ENCODE measurements at places on chromosomes 12 and 14.

GRCh38 chr14:35499180-35499579, 34.8 kb upstream of the INSM2 start:
- DNase-seq: no peak

- DNase-seq: peak; percentile 41
These were observed 10.8 kb downstream of the SUOX start for GRCh38 chr12:56007564-56008559.

- no peak for DNase-seq
These were observed 1.6 kb downstream of the ANHX start for GRCh38 chr12:133233993-133234564.

DNA sequence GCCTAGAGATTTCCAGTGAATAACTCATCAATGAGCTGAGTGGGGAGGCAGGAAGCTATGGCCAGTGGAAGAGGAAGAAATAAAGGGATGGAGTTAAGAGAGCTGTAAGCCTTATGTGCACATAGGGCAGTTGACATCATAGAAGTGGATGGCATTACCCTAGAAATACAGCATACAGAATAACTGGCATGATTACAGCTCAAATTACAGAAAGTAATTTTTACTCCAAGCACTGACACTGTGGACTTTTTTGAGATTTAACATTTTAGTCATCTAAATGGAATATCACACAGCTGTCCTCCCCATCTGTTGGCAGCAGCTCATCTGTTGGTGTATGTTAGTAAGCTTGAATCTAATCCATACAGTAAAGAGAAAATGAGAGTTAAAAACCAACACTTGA, 5.4 kb upstream of the IPO8 start:
- DNase-seq: no peak

DNA sequence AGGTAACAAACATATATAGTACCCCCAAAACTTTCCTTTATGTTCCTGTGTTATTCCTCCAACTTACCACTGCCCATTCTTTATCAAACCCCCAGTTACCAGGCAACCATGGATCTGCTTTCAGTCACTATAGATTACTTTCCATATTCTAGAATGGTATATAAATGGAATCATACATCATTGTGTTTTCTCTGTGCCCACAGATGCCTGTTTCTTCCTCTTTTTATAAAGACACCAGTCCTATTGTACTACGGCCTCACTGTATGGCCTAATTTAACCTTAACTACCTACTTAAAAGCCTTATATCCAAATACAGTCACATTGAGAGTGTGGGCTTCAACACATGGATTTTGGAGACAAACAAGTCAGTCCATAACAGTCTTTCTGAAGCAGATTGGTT, 2.6 kb downstream of the TAS2R14 start:
- DNase-seq: no peak

DNA sequence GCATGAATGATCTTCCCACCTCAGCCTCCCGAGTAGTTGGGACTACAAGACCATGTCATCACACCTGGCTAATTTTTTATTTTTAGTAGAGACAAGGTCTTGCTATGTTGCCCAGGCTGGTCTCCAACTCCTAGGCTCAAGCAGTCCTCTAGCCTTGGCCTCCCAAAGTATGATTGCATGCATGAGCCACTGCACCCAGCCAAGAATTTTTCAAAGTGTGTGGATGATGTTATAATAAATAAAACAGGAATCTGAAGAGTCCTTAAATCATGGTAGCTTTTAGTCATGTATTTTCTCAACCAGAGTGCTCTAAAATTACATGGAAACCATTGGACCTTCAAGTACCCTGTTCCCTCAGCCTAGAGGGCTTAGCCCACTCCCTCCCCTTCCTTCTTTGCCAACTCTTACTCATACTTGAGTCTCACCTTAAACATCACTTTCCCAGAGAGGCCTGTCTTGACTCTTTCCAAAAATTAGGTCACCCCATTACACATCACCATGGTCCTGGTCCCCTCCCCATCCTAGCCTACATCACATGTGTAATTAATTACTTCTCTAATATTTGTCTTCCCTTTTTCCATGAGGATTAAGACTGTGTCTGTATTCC, 52.2 kb upstream of the BICDL1 start:
- DNase-seq: no peak

DNA sequence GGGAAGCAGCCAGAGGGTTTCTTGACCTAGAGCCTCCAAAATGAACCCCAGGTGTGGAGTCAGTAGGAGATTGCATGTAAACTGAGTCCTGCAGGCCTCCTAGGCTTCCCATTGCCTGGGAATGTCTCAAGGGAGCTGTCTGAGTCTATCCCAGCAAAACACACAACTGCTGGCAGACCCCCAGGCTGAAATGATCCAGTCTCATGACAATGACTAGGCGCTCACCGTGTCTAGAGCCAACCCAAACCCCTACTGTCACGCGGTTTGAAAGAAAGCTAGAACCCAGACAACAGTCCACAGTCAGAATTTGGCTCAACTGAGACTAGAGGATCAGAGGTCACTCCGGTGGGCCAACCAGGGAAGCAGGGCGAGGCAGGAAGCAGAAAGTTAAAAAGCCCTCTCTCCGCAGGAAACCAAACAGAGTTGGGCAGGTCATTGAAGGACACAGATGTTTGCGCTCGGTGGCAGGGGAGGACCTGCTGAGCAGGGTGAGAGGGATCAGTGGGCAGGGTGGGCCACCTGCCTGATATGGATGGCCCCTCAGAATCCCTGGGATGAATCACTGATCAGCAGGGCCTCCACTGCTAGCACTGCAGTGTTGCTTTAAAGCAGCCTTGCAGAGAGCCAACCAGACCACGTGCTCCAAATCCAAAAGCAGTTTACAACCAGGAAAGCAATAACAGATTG, 23.8 kb downstream of the ACTN1 start:
- no peak for DNase-seq

- no peak for DNase-seq
These were observed 13.0 kb downstream of the KRT7 start for GRCh38 chr12:52245962-52246569.

- no peak for DNase-seq
These were observed 55.8 kb downstream of the DAD1 start for GRCh38 chr14:22533057-22533704.

GRCh38 chr14:99361596-99362215, 89.7 kb upstream of the BCL11B start:
- DNase-seq: no peak

DNA sequence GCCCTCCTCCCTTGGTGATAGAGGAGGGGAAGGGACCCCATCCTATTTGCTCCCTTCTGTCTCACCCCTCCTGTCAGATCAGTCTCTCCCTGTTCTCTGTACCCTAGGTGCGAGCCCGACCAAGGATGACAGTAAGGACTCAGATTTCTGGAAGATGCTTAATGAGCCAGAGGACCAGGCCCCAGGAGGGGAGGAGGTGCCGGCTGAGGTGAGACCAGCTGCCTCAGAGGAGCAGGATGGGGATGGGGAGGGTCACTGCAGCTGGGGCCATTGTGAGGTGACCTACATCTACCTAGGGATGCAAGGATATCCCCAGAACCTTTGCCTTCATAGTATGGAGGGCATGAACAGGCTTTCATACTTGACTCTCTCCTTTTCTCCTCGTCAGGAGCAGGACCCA, 22.2 kb downstream of the AGAP2 start:
- no peak for DNase-seq

- no peak for DNase-seq
These were observed 11.8 kb upstream of the NUAK1 start for GRCh38 chr12:106150555-106150954.

- no peak for DNase-seq
These were observed 168.5 kb upstream of the RTL1 start for GRCh38 chr14:101072070-101072469.

DNA sequence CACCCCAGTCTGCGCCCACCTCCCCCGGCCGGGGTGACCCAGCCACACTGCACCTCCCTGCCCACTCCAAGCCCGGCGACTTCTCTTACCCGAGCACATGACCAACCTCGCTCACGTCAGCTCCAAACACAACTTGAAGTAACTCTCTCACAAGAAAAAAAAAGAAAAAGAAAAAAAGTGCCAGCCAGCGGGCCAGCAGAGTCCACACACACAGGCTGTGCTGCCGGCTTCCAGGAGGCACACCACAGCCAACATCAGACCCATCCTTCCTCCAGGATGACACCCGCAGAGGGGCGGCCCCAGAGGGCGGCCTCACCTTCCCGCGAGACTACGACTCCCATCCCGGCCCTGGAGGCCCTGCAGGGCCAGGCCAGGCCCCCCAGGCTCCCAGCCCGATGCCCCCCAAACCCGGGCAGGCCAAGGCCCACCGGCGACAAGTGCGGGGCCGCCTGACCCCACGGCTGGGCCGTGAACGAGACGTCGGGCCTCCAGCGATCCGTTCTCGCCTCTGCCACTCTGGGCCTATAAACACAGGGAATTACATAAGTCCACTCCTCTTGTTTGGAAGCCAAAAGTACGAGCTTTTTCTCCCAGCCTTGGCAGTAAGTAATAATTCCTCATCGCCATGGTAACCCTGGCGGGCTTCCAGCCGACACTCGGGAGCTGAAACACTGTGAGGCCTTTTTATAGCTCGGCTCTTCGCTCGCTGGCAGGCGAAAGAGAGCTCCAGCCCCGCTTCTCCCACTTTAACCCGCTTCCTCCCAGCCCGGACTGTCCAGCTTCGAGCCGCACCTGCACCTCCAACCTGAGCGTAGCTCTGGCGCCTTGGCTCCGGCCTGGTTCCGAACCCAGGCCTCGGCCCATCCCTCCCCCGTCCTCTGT, 49.1 kb downstream of the NCOR2 start:
- peak; percentile 84 for DNase-seq

GRCh38 chr14:73567951-73568885, 795 bp upstream of the ACOT2 start:
- no peak for DNase-seq

DNA sequence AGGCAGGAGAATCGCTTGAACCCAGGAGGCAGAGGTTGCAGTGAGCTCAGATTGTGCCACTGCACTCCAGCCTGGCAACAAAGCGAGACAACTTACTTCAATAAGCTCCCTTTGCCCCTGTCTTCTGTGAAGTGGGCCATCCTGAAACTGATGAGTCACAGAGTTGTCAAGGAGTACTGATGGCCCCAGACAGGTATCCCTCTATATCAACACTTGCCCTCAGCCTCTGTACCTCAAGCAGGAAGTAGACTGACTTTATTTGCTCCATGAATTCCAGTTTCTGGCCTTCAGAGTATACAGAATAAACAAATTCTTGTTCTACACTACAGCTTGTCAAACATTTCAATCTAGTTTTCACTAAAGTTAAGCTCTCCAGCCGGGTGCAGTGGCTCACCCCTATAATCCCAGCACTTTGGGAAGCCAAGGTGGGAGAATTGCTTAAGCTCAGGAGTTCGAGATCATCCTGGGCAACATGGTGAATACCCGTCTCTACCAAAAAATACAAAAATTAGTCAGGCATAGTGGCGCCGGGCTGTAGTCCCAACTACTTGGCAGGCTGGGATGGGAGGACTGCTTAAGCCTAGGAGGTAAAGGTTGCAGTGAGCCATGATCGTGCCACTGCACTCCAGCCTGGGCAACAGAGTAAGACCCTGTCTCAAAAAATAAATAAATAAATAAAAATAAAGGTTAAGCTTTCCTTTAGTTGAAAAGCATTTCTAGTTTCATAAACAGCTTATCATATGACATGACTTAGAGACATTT, 16.4 kb upstream of the LRP10 start:
- no peak for DNase-seq

GRCh38 chr14:95877633-95878032, 1.0 kb downstream of the TUNAR start:
- no peak for DNase-seq

GRCh38 chr14:76380991-76381390, 5.1 kb downstream of the ESRRB start:
- DNase-seq: no peak

GRCh38 chr12:80325167-80325959, 118.7 kb upstream of the PTPRQ start:
- no peak for DNase-seq

DNA sequence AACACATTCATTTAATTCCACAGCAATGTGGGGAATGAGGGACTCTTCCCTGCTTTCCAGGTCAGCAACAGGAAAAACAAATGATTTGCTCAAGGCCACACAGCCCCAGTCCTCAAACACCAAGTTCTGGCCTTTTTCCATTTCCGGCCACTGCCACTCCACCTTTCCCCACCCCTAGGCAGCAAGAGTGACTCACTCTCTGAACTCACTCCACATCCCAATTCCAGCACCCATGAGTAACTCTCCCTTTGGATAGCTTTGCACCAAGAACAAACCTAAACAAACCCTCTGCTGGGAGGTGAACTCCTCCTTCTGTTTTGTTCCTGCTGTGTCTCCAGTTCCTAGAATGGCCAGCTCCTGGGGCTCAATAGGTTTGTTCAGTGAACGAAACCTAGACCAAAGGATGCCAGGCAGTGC, 30.4 kb upstream of the PLEKHG6 start:
- no peak for DNase-seq
